Ovary (tissue), 10 donors: ENCODE measurements at places on chromosomes 13 and 19.

GRCh38 chr19:4542896-4543841 is 3.3 kb upstream of the LRG1 start:
- no peak for DNase-seq

GRCh38 chr19:4354897-4355296 is 11.5 kb downstream of the MPND start:
- DNase-seq, result no peak

DNA sequence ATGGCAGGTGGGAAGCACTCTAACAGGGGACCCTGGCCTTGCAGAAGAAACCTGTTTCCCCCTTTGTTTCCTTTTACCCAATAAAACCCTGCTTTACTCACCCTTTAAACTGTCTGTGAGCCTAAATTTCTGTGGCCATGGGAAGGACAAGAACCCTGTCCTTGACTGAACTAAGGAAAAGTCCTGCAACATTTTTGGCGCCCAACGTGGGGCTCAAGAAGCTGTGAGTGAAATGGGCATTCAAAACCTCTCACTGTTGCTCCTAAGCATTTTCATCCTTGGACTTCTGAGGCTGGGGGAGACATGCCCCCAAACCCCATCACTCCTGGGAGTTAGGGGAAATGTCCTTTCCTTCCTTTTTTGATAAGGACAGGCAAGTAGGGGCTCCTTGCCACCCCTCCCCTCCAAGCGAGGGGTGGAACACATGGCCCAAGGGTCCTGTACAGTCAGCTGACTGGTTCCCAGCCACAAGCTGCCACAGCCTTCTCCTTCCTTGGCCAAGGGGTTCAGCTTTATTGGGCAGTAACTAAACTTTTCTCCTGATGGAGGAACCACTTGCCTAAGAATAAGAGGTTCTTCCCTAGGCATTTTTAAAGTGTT is 381.6 kb downstream of the KLF5 start:
- no peak for DNase-seq

DNA sequence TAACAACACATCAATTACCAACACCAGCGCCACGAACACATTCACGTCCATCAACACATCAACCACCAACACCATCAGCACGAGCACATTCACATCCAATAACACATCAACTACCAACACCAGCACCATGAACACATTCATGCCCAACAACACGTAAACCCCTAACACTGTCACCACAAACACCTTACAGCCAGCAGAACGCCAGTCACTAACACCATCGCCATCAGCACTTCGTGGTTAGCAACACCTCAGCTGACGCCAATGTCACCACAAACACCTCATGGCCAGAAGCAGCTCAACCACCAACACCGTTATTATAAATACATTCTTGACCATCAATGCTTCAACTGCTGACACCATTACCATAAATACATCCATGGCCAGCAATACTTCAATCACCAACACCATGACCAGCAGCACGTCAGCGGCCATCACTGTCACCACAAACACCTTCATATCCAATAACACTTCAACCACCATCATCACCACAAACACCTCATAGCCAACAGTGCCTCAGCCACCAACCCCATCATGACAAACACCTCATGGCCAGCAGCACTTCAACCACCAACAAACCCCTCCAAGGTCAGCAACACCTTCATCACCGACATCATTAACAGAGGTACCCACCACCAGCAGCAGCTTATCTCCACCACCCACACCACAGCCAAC is 9.4 kb downstream of the FCER2 start:
- DNase-seq, result no peak
